Calu3 (cell line): ENCODE measurements at places on chromosomes 7 and 10. TPM values are rescaled to one million over a fixed set of nuclear protein-coding genes. Genes with fewer than 3 reads are reported as not detected.
A peak's percentile ranks its signal among the peaks of the same experiment; 100 is the strongest.

Gene FZD1
- total RNA-seq, result 3.2 and 3.7 TPM in 2 replicates

Gene SPAG6
- total RNA-seq, result not detected in 2 replicates

Gene POLD2
- 237 and 246 TPM in 2 replicates for total RNA-seq

Gene CYP2C18
- total RNA-seq, result 13.0 and 18.1 TPM in 2 replicates

DNA sequence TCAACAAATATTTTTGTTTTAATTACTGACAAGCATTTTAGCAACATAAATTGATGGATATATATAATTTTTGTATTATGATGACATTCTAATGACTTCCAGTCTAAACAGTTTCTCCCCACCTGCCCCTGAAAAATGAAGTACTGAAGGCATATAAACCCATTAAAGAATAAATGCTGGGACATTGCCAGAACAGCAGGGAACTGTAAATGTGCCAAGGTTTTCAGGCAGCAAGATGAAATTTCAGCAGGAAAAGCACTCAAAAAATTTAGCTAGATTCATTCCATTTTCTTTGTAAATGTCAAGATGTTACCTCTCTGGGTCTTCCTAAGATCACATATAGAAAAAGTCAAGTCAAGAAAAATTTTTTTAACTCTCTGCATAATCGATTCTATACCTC, 11.0 kb upstream of the TLL2 start:
- H3K27ac ChIP-seq, result no peak overlapping the region
- no peaks in the 10 kb centered on the region for H3K27me3 ChIP-seq
- no peak for DNase-seq
- H3K4me3 ChIP-seq, result no peak overlapping the region
- H3K4me1 ChIP-seq, result no peaks in the 10 kb centered on the region

- no peak overlapping the region for H3K4me3 ChIP-seq
- H3K36me3 ChIP-seq, result no peaks in the 10 kb centered on the region
- no peaks in the 10 kb centered on the region for H3K27me3 ChIP-seq
- no peak overlapping the region for H3K27ac ChIP-seq
- H3K4me1 ChIP-seq, result no peaks in the 10 kb centered on the region
- DNase-seq, result no peak
Measured at GRCh38 chr7:81574723-81575326, 195.0 kb downstream of the HGF start.

DNA sequence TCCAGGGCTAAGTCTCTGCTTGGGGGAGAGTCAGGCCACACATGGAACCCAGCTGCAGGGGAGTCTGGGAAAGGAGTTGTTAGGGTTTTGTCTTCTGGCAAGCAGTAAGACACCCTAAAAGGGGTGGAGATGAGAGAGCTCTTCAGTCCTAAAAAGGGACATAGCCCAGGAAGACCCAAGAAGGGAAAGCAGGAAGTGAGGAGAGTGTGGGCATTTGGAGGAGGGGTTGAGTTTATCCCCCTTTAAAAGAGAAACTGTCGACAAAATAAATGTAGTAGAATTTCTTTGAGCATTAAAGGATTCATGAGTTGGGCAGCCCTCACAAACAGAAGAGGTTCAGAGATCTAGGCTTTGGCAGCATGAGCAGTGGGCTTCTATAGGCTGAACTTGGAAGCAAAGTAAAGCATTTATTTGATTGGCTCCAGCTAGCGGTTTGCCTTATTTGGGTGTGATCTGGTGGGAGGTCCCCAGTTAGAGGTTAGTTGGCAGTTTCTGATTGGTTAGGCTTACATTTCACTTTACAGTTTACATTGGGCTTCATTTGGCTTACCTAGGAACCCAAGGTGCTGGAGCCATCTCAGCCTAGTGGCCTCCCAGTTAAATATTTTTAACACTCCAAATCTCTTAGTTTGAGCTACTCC, 246.7 kb downstream of the CAMK1D start:
- H3K4me3 ChIP-seq, result no peak overlapping the region
- peaks cover 86% of the 10 kb centered on the region for H3K27me3 ChIP-seq
- H3K4me1 ChIP-seq, result no peaks in the 10 kb centered on the region
- no peak for DNase-seq

DNA sequence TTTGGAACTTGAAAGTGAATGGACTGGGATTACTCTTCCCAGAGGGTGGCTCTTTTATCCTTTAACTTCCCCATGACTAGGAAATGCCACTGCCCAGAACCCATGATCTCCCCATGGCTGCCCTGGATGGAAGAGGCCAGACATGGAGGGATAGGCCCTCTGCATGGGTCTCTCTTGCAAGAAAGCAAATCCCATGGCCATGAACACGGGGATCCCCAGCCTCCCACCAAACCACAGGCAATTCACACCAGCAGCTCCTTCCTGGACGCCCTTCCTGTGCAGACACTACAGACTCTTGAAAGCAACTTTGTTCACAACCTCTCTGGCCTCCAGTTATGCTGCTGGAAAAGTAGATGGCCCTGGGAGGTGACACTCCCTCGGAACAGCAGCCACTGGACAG, 55.0 kb downstream of the EBF3 start:
- no peak overlapping the region for H3K4me3 ChIP-seq
- no peaks in the 10 kb centered on the region for H3K36me3 ChIP-seq
- no peak overlapping the region for H3K27ac ChIP-seq
- H3K4me1 ChIP-seq, result no peaks in the 10 kb centered on the region
- DNase-seq, result no peak

GRCh38 chr7:17318146-17318545, 19.7 kb downstream of the AHR start:
- peaks cover 71% of the 10 kb centered on the region for H3K4me1 ChIP-seq
- H3K36me3 ChIP-seq, result peaks cover 77% of the 10 kb centered on the region
- H3K4me3 ChIP-seq, result peak overlapping the region; percentile 54
- DNase-seq, result no peak
- no peaks in the 10 kb centered on the region for H3K27me3 ChIP-seq

DNA sequence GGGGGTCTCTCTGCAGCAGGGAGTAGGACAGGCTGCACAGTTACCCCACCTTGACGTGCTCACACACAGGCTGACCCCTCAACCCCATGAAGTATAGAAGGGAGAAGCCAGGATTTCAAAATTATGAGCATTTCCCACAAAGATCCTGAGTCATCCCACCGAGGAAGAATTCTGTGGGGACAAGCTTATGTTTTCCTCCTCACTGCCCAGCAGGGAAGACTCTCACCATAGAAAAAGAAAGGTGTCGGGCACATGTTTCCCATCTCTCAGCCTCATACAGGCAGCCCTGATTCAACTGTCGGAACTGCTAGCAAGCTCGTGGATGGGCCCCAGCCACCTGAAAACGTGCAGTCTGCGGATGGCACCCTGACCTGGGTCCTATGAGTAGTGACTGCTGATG, 499.7 kb upstream of the MKI67 start:
- peaks cover 10% of the 10 kb centered on the region for H3K4me1 ChIP-seq
- no peak overlapping the region for H3K4me3 ChIP-seq
- no peak overlapping the region for H3K27ac ChIP-seq
- H3K27me3 ChIP-seq, result no peaks in the 10 kb centered on the region

- H3K27me3 ChIP-seq, result no peaks in the 10 kb centered on the region
- no peak for DNase-seq
- peaks cover 31% of the 10 kb centered on the region for H3K36me3 ChIP-seq
- no peak overlapping the region for H3K4me3 ChIP-seq
- H3K4me1 ChIP-seq, result peaks cover 24% of the 10 kb centered on the region
- H3K27ac ChIP-seq, result no peak overlapping the region
Measured at GRCh38 chr10:130141460-130141859, 5.3 kb downstream of the GLRX3 start.

DNA sequence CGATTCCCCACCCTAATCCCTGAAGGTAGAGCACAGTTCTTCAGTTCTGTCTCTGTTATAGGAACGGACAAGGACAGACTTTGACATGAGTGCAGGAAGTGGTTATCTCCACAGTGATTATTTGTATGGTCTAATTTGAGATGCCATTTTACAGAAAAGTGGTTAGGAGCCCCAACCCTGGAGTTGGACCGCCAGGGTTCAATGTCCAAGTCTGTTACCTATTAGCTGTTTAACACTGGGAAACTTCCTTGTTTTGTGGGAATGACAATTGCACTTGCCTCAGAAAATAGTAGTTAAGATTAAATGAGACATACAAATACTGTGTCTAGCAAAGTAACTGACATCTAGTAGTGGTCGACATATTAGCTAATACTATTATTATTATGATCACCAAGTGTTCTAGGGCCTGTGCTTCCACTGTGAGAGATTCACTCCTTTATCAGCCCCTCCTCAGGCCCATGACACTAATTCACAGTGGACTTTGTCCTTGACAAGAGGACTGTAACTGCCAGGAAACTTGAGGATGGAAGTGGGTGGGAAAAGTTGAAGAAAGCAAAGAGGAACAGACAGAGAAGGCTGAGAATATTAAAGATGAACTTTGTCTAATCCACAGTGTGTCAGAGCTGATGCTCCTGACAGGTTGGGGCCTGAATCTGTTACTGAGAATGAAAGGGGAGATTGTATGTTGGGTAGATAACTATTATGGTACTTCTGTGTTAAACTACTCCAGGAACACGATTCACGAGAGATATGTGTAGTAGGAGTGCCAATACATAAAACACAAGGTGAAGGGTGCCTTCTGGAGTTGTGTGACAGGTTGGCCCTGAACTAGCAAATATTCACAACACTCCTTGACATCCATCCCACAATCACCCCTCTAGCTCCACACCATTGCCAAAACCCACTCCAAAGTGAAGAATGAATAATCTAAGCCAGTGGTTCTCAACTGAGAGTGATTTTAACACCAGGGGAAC, 66.4 kb downstream of the TAC1 start:
- peaks cover 10% of the 10 kb centered on the region for H3K27me3 ChIP-seq
- H3K36me3 ChIP-seq, result no peaks in the 10 kb centered on the region
- DNase-seq, result no peak

- H3K4me1 ChIP-seq, result peaks cover 15% of the 10 kb centered on the region
- no peaks in the 10 kb centered on the region for H3K27me3 ChIP-seq
Measured at GRCh38 chr10:86500846-86501245, 20.7 kb downstream of the WAPL start.

DNA sequence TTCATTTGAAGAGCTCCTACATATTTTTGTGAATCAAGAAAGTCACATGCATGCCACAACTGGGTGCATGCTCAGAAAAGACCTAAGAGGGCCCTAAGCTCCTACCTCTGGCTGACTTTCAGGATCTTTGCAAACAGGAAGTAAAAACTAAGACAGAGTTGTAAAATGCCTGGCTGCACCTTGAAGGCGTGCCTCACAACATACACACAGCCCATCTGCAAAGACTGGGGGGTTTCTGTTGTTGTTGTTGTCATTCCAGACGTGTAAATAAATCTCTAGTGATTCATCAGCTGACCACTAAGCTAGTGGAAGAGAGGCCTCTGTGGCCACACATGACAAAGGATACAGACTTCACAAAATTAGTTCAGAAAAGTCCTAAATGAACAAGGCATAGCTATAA, 31.8 kb downstream of the SMURF1 start:
- H3K27ac ChIP-seq, result peak overlapping the region; percentile 38
- H3K4me1 ChIP-seq, result peaks cover 62% of the 10 kb centered on the region
- H3K4me3 ChIP-seq, result peak overlapping the region; percentile 3
- H3K27me3 ChIP-seq, result no peaks in the 10 kb centered on the region
- DNase-seq, result no peak
- H3K36me3 ChIP-seq, result peaks cover 6% of the 10 kb centered on the region

DNA sequence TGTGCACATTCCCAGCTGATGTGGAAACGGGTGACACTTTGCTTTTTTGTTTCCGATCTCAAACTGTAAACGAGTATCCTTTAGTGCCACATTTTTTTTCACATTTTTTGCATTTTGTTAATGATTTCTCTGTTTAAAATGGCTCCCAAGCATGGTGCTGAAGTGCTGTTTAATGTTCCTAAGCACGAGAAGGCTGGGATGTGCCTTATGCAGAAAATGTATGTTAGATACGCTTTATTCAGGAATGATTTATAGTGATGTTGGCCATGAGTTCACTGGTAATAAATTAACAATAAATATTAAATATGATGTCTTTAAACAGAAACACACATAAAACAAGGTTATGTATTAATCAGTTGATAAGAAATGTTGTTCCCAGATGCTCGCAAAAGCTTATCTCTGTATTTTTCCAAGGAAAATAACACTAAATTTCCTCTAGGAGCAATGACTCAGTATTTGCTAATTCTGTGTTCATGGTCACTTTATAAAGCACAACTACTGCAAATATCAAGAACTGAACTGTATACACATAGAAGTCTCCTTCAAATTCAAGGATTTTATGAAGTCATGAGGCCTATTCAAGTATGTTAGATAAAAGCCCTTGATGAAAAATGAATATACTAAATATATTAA, 305.9 kb upstream of the SMIM30 start:
- H3K4me3 ChIP-seq, result no peak overlapping the region
- no peaks in the 10 kb centered on the region for H3K36me3 ChIP-seq
- DNase-seq, result no peak
- no peak overlapping the region for H3K27ac ChIP-seq
- peaks cover 7% of the 10 kb centered on the region for H3K4me1 ChIP-seq
